ENCODE measurements at places on chromosomes 2 and 18.

- H3K27ac ChIP-seq = no peak overlapping the region
- H3K27me3 ChIP-seq = no peaks in the 10 kb centered on the region
- DNase-seq = no peak
- no peaks in the 10 kb centered on the region for H3K36me3 ChIP-seq
- H3K4me1 ChIP-seq = no peaks in the 10 kb centered on the region
Observed at GRCh38 chr2:198994678-198995077, 463.1 kb downstream of the SATB2 start.

DNA sequence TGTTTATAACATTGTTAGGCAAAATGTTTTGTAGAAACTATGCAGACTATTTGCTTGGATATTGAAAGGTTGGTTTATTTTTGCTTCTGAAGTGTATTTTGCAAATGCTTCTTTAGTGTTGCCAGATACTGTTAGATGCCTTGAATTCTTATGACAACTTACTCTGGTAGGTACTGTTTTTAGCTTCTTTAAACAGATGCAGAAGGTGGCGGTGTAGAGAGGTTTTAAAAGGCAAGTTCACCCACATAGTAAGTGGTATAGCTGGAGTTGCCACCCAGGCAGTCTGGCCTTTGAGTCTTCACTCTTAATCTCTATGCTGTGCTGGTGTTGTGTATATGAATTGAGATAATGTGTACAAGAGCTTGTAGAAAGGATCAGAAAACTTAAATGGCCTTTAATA lies 3.6 kb downstream of the PCYOX1 start:
- peaks cover 38% of the 10 kb centered on the region for H3K36me3 ChIP-seq
- H3K27ac ChIP-seq = no peak overlapping the region
- H3K27me3 ChIP-seq = no peaks in the 10 kb centered on the region
- H3K4me3 ChIP-seq = no peak overlapping the region
- H3K4me1 ChIP-seq = peaks cover 44% of the 10 kb centered on the region
- no peak for DNase-seq

- no peak for DNase-seq
- H3K36me3 ChIP-seq = no peaks in the 10 kb centered on the region
- H3K27ac ChIP-seq = no peak overlapping the region
- H3K4me1 ChIP-seq = no peaks in the 10 kb centered on the region
Observed at GRCh38 chr2:176691471-176691870, 422.2 kb downstream of the MTX2 start.

GRCh38 chr2:111024496-111024895 lies 96.2 kb upstream of the BCL2L11 start:
- no peak for DNase-seq
- no peaks in the 10 kb centered on the region for H3K4me1 ChIP-seq
- H3K4me3 ChIP-seq = no peak overlapping the region
- no peak overlapping the region for H3K27ac ChIP-seq
- H3K36me3 ChIP-seq = no peaks in the 10 kb centered on the region

GRCh38 chr2:186099826-186100225 lies 361.2 kb downstream of the FSIP2 start:
- no peak overlapping the region for H3K4me3 ChIP-seq
- H3K27ac ChIP-seq = no peak overlapping the region
- no peak for DNase-seq
- no peaks in the 10 kb centered on the region for H3K36me3 ChIP-seq
- no peaks in the 10 kb centered on the region for H3K4me1 ChIP-seq
- H3K27me3 ChIP-seq = no peaks in the 10 kb centered on the region
